Heart right ventricle (tissue), 16 donors: ENCODE measurements at places on chromosomes 12 and 14. TPM values are rescaled to one million over a fixed set of nuclear protein-coding genes. Genes with fewer than 3 reads are reported as not detected.

Gene AMDHD1
- 0.39 TPM for polyA plus RNA-seq

Gene CCDC196
- not detected for polyA plus RNA-seq

DNA sequence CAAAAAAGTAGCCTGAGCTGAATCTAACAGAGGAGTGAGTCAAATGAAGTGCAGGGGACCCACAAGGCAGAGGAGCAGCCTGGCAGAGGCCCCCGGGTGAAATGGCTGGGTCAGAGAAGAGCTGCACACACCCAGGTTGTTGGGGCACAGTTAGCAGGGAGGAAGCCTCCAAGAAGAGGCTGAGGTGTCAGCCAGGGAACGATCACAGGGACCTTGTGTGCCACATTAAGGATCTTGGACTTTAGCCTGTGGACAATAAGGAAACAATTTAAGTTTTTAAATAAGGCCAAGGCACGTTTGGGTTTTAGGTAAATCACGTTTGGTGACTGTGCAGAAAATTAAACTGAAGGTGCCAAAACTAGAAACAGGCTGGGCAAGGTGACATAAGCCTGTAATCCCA is 35.1 kb downstream of the OR10P1 start:
- no peak for DNase-seq

DNA sequence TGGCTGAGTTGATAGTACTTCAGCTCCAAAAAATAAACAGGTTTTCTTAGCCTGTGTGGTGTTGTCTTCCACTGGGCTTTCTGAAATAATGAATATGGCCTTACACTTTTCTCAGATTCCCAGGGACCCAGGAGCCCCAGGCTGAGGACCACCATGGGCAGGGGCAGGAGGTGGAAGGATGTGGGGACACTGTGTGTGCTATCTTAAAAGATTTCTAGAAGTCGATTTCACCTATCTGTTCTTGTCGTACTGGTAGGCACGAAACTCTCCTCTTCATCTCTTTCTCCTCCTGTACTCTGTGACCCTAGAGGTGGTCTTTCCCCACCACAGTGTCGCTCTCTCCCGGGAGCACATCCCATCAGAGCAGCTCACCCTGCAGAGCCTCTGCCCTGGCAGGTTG is 107.7 kb upstream of the FKBP4 start:
- no peak for DNase-seq

DNA sequence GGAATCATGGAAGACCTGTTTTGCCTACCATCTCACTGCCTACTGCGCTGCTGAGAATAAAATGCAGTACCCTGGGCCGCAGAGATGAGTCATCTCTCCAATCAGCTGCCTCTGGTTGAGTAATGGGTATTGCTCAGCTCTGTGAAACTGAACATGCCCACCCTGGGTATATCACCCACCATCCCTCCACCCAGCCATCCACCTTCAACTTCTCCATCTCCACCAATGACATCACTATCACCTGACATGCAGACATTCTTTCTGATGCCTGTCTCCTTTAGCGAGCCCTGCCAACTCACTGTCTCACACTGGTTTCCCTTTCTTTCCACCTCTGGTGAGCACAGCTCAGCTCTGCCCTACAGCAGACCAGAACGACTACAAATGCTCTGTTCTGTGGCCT is 33.6 kb downstream of the E2F7 start:
- DNase-seq: no peak

GRCh38 chr12:69686731-69687130 is 12.4 kb downstream of the BEST3 start:
- no peak for DNase-seq

DNA sequence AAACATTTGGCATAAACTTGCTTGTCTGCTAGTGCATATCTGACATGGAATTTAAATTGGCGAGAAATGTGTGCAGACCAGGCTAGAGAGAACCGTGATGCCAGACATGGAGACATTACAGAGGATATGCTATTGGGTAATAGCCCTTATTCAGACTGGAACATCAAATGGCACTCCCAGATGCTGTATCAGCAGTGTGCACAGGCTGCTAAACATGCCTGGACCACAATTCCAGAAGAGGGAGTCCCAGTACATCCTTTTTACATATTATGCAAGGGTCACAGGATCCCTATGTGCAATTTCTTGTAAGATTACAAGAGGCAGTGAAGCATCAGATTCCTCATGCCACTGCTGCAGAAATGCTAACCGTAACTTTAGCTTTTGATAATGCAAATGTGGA is 354.5 kb upstream of the FOXG1 start:
- no peak for DNase-seq

Gene ATP2B1
- 5.9 TPM for polyA plus RNA-seq

GRCh38 chr12:94990222-94990621 is 13.3 kb downstream of the NDUFA12 start:
- DNase-seq: no peak

DNA sequence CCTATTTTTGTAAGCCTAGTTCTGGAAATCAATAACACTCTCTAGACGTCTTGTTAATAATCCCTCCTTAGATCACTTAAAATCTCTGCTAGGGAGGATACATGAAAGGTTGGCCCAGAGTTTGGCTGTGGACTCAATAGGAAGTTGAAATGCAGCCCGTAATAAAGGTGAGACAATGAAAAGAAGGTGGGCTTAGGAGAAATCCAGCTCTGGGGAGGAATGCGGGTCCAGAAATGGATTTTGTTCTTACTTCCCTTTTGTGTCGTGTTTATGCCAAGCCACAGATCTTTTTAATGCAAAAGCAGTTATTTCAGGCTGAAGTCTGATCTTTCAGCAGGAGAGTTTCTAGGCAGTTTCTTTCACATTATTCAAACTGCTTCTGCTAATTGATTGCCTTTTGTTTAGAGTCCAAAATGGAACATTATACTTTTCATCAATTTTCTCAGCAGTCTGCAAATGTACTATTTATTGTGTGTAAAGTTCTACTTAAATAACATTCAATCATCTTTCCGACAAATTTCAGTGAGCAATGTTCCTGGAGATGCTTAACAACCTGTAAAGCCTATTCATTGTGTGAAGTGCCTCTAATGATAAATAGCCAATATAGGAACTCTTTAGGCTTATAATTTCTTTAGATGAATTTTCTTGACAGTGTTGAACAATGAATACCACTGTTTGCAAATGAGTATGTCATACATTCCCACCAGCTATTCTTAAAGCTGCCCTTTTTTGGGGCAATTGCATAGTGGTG is 252.9 kb upstream of the KRR1 start:
- no peak for DNase-seq

DNA sequence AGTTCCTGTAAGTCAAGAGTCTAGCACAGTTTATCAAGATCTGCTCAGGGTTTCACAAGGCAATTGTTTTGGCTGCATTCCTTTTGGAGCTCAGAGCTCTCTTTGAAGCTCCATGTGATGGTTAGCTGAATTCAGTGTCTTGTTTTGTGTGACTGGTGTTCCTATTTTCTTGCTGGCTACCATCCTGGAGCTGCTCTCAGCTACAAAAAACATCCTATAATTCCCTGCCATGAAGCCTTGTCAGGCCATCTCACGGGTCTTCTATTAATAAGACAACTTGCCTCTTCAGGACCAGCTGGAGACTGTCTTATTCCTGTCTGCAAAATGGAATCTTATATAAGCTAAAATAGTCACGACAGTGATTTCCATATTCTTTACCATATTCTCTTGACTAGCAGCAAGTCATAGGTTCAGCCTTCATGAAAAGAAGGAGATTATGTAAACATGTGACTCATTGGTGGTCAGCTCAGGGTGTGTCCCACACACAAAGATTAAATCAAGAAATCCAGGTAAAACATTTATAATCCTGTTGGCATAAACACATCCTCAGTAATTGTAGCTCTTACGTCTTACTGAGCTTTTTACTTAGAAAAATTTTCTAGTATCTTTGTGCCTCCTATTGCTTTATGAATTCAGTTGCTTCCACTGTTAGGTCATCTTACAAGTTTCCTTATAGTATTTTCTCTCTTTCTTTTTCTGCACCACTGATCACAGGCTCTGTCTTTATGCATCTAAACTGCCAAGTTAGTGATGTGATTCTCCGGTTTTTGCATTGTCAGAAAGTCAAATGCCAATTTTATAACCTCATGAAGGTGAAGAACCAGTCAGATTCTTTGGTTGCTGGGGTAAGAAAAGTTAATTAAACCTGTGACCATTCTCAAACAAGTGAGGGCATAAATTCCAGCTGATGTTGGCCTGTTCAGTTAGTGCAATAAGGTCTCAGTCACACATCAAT is 378.5 kb upstream of the MGAT4C start:
- no peak for DNase-seq

Gene NAB2
- 20.2 TPM for polyA plus RNA-seq

DNA sequence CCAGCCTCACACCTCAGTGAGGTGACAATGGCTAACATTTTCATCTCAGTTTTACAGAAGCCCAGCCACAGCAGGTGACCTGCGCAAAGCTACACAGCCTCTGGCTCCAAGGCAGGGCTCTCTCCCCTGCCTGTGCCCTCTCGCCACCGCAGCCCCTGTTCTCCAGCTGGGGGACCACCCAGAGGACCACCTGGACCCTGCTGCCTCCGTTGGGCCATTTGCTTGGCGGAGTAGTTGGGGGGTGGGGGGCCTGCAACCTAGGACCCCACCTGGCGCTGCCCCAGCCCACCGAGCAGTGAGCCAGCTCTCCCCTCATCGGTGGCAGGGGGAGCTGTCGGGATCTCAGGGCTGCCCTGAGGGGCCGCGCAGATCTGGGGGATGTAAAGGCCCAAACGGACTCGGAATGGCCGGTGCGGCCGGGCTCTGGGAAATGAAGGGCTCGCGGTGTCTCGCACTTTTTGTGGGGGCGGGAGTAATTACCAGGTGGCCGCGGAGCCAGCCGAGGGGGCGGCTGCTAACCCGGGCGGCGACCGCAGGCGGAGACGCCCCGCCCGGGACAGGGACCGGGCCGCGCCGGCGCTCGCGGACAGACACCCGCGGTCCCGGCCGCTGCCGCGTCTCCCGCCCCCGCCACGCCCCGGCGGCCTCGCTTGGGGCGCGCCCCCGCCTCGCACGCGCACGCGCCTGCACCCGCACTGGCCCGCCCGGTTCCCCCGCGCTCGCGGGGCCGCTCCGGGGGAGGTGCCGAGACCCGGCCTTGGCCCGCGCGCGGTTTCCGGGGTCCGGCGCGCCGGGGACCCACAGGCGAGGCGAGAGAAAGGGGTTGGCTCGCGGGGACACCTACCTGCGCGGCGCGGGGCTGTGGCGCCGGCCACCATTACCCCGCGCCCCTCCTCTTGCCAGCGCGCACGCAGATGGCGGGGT is 8.6 kb upstream of the GPR68 start:
- DNase-seq: peak; percentile 53

GRCh38 chr12:44431647-44432343 is 444.3 kb downstream of the NELL2 start:
- no peak for DNase-seq

DNA sequence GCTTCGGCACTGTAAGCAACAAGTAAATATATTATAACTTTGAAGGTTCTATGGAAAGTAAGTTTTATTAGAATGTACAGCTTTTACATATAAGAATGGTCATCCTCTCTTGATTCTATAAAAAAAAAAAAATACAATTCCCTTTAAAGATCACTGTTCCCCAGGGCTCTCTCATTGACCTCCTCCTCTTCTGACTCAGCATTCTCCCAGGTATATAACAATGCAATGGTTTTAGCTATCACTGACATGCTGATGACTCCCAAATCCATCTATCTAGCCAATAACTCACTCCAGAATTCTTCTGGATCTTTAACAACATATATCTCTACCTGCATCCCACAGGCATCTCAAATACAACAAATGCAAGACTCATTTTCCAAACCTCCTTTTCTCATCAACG is 62.7 kb downstream of the EEA1 start:
- DNase-seq: no peak

Gene KNTC1
- polyA plus RNA-seq: 2.1 TPM

Gene RNASE4
- 11.2 TPM for polyA plus RNA-seq

DNA sequence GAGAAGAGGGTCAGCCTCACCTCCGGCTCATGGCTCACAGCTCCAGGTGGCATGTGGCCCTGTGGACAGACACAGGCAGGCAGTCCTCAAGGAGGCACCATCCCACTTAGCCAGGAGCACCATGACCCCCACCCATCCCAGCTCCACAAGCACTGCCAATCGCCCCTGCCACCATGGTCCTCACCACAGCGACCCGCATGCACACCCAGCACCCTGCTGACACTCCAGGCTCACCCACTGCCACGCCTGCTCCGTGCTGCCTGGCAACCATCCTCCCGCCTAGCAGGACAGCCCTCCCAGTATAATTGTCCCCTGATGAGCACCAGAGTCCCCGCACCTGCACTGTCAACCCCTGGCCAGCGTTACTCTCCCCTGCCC is 50.9 kb downstream of the TRPV4 start:
- no peak for DNase-seq
